ENCODE measurements at places on chromosomes 16 and 17.

- no peak for DNase-seq
Measured at GRCh38 chr17:82242977-82243647, 14.3 kb downstream of the SLC16A3 start.

DNA sequence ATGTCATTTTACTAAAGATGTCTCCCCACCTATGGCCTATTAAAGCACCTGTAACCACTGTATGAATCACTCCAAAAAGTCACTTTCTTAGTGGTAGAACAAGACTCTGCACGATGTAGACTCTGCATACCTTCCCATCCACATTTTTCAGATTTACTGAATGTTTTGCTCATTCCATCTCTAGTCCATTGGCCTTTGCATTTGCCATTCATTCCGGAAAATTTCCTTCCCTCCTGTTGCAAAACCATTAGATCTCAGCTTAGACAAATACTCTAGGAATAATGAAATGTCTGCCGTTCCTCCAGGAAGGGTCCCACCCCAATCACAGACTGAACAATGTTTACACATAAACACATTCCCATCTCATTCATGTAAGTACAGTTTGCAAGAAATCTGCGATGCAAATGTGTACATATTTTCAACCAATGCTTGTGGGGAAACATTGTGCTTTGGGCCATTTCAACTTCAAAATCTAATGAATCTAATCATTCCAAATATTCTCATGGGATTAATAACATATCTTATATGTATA, 146.3 kb upstream of the XYLT1 start:
- no peak for DNase-seq

GRCh38 chr16:57762365-57763040, 26.9 kb downstream of the KATNB1 start:
- DNase-seq: no peak

GRCh38 chr17:45366049-45366448, 49.2 kb upstream of the MAP3K14 start:
- no peak for DNase-seq

GRCh38 chr16:57372372-57373116, at the start of gene CX3CL1:
Gene CX3CL1, plus strand, starts transcription at chr16:57372490. Its CDS starts 79 bp downstream, at chr16:57372569.
- DNase-seq: peak; percentile 83

- DNase-seq: no peak
Measured at GRCh38 chr17:78347453-78347852, 12.4 kb downstream of the SOCS3 start.

- DNase-seq: no peak
Measured at GRCh38 chr17:59631276-59631675, 11.6 kb downstream of the CLTC start.

DNA sequence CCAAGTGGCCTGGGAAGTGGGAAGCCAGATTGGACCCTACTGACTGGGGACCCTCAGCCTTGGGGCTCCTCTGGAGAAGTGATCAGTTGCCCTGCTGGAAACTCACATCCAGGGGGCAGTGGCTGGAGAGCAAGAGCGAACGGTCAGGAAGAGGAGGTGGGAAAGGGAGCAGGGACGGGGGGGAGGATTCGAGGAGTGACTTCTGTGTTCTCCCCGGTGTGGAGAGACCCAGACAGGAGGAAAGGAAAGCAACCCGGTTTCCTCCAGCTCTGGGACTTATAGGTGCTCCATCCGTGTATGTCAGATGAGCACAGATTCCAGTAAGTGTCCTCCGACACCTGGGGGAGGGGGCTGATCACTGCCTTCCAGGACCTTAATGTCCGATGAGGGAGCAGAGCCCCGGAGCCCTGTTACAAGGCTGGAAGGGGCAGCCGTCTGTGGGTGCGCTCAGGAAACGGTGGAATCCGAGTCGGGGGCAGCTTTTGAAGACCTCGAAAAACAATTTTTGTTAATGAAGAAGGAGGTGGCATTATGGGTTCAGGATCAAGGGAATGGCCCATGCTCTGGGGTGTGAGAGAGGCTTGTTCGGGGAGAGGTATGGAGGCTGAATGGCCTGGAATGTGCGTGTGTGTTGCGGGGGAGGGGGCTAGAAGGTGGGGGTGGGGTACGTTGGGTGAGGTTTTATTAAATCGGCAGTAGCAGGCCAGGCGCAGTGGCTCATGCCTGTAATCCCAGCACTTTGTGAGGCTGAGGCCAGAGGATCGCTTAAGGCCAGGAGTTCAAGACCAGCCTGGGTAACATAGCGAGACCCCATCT, 34.8 kb upstream of the NDRG4 start:
- DNase-seq: no peak

DNA sequence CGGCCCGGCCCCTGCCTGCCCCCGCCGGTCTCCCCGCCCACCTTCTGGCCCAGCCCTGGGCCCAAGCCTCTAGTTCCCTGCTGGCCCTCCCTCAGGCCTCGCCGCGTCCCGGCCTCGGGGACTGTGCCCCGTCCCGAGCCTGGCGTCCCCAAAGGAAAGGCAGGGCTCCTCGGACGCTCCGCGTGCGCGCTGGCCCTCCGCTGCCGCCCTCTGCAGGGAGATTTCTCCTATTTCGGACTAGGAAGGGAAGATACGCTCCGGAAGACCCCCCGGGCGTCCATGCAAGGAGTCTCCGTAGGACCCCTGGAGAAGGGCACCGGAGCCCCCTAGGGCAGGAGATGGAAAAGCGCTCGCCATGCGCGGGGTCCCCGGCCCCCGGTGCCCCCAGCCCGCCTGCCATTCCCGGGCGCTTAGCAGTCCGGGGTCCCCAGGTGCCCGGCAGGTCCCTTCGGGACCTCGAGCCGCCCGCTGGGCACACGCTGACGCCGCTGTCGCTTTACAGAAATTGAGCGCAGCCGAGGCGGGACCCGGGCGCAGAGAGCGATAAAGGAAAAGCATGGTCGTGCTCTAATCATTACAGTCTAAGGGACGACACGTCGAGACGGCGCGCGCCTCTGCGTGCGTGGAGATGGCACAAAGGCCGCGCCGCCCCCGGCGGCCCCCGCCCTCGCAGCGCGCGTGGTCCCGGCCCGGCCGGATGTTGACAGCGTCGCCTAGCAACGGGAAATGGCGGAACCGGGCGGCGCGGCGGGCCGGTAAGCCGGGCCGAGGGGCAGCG, at the start of gene CCDC40:
Gene CCDC40 (plus strand): TSS at position 706 of the 778 bp plus-strand sequence. CDS start 21 bp downstream, at position 727.
- DNase-seq: peak; percentile 74

GRCh38 chr17:40474419-40475002, 26.9 kb downstream of the TNS4 start:
- DNase-seq: no peak

DNA sequence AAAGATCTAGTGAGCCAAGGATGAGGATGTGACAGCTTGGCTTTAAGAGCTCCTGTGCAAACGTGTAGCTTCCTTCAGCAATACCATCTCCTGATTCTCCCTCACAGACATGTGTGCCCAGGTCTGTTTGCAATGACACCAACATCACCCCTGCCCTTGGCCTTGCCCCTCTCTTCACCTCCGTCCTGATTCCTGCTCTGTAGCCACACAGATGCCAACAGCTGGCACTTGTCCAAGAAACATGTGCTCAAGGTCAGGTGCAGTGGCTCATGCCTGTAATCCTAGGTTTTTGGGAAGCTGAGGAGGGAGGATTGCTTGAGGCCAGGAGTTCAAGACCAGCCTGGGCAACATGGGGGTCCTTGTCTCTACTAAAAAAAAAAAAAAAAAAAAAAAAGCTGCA, 103.8 kb upstream of the CRHR1 start:
- no peak for DNase-seq

GRCh38 chr16:85651629-85652430, 36.9 kb downstream of the GINS2 start:
- no peak for DNase-seq

GRCh38 chr17:47210779-47211178, 1.6 kb downstream of the MYL4 start:
- no peak for DNase-seq

GRCh38 chr16:1033128-1033679, 39.3 kb upstream of the SSTR5 start:
- no peak for DNase-seq

- no peak for DNase-seq
Measured at GRCh38 chr16:86117756-86118155, 218.8 kb downstream of the IRF8 start.

GRCh38 chr17:50721194-50722010, 2.0 kb downstream of the LUC7L3 start:
- DNase-seq: no peak

DNA sequence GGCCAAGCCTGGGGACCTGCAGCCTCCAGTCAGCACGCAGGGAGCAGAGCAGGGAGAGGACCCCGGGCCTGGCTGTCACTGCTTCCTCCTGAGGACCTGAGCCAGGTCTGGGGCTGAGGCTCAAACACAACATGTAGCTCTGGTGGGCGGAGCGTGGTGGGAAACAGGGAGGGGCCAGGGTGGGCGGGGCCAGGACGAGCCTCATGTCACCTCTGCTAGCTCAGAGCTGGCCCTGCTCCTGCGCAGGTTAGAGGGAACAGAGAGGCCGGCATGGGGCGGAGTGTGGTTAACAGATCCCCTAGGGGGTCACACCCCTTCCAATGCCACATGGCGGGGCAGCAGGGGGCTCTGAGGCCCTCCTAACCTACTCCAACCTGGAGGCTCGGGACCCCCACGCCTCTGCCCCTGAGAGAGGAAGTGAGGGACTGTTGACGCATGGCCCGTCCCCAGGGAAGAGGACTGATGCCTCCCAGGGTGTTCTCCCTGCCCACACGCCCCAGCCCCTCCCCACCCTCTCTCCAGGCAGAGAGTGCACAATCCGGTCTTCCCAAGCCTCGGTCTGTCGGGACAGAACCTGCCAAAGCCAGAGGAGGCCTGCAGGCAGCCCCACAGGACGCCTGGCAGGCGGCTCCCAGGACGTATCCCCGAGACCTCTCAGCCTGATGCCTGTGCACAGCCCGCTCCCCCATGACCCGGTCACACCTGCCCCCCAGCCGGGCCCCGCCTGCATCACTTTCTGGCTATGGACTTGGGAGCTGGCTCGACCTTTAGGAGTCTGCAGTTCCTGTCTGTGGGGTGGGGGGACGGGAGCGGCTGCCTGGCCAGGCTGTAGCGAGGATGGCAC, 15.2 kb downstream of the PIEZO1 start:
- DNase-seq: no peak

- no peak for DNase-seq
Measured at GRCh38 chr17:80783971-80784370, 207.7 kb upstream of the CHMP6 start.

DNA sequence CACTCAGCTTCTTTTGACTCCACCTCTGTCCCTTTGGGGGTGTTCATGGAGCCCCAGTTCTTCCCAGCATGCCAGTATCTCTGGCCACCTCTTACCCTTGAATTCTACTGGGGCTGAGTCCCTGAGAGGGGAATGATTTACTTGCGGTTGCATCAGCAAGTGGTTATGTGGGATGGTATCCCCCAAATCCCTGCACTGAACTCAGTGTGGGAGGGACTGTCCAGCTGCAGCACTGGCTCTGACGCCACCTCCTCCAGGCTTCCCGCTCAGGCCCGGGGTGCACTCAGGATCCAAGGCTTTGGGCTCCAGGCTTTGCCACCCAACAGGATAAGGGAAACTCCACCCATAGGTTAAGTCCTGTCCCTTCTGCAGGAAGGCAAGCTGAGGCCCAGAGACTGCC, 21.1 kb upstream of the BRD7 start:
- no peak for DNase-seq

- no peak for DNase-seq
Measured at GRCh38 chr17:45135978-45136791, 698 bp downstream of the ACBD4 start.

DNA sequence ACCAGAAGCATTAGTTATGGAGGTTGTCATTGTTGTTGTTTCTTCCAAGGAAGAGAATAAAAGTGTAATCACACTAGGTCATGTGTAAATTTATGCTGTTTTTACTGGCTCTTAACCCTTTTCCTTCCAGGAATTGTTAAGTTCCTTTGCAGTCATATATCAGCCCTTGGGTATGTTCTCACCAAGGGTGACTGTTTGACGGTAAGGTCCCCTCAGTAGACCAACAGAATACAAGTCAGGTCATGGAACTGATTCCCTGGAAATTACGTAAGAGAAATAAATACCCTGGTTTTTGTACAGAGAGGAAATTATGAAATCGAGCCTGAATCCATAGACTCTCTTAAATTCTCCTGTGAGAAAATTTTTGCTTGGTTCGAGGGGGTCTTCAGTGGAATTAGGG, 11.2 kb upstream of the KCNJ2 start:
- DNase-seq: no peak

DNA sequence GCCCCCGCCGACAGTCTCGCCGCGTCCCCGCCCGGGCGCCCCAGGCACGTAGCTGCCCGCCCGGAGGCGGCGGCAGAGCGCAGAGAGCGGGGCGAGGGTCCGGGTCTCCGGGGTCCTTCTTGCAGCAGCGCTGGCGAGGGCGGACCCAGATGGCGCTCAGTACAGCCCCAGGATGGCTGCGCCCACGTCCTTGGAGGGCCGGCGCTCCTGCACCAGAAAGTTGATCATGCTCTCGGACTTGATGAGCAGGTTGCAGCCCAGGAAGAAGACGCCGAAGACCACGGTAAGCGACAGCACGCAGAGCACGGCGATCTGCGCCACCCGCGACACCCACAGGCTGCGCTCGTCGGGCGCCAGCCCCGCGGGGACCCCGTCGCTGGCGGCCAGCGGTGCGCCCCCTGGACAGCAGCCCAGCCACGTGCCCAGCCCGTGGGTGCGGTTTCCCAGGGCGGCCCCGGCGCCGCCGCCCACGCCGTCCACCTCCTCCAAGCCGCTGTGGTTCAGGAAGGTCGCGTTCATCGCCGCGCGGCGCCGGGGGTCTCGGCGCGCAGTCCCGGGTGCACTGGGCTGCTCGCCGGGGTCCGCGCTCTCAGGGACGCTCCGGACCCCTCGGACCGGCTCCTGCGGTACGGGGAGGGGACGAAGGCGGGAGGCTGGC, 435 bp downstream of the RPRML start:
- no peak for DNase-seq

- no peak for DNase-seq
Measured at GRCh38 chr17:59666235-59666634, 41.0 kb downstream of the PTRH2 start.
